ENCODE measurements at places on chromosomes 4 and X. TPM values are rescaled to one million over a fixed set of nuclear protein-coding genes. Genes with fewer than 3 reads are reported as not detected.

DNA sequence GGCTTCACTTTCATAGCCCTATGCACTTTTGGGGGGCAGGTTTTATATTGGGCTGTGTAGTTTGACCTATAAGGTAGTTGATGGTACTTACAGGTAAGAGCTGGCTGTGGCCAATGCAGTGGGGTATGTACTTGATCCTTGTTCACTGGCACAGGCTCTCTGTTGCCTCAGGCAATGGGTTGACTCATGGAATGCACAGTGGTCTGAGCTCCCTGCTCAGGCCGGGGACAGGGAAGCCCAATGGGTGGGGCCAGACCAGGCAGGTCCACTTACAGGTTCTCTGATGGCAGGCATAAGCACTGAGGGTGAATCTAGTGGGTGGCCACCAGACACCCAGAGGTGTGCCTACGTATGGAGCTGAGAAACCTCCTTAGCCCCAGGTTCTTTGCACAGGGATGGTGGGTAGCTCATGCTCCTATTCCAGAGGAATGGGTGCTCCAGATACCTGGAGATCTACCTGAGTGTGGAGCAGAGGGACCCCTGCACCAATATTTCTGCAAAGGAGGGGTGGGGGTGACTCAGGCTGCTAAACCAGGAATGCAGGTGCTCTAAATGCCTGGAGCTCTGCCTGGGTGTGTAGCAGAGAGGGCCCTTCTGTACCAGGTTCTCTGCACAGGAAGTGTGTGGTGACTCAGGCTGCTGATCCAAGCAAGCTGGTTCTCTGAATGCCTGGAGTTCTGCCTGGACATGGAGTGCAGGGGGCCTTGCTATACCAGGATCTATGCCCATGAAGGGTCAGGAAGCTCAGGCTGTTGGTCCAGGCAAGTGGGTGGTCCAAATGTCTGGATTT is 52.3 kb downstream of the IL1RAPL2 start:
- no peak for DNase-seq

Gene PNMA5
- not detected for total RNA-seq

GRCh38 chr4:185192059-185192458 is 11.7 kb downstream of the CFAP97 start:
- no peak for DNase-seq

DNA sequence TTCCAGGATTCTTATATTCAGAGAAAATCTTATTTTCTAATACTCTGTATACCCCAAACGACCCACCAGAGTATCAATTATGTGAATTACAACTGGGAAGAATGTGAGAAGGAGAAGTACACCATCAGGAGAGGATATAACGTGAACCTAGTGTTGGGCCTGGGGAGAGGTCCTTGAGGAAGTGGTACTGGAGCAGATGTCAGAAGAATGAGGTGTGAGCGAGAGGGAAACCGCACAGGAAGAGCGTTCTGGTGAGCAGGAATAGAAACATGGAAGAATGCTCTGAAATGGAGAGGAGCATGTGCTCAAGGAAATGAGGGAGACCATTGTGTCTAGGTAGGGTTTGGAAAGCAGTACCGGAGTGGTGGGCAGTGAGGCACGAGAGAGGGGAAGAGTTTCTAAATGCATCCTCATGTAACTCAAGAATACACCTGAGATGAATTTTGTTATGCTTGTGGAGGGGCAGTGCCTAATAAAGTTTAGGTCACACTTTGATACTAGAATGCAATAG is 151.6 kb downstream of the GRID2 start:
- DNase-seq, result no peak

DNA sequence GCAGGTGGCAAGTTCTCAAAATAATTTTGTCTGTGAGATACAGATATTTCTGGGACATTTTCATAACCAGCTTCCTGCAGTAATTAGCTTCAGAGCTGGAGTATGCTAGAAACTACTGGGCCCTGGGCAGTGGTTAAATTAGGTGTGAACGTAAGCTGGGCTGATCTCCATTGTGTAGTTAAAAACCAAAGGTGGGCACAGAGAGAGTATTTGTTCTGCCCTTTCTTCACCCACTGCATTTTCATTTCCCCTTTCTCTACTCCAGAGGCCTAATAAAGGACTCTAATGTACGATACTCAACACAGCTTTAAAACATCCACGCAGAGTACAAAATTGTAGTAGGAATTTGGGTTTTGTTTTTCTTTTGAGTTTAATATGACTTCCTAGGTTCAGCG is 252.7 kb downstream of the SPRY1 start:
- no peak for DNase-seq

DNA sequence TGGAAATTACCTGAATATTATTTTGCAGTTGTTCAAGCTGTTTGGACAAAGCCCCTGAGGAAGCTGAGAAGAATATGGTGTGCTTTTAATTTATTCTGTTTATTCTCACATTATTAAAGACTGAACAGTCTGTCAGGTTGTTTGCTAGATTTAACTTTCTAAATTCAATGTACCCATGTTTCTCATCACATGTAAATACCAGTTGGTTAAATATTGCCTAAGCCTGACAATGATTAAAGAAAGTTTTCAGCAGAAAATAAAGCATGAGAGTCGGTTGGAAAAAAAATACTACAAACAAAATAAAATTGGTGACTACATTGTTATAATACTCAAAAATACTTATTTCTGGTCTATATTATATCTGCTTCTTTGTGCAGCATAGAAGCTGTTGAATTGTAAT is 1974.7 kb downstream of the ARAP2 start:
- DNase-seq, result no peak

GRCh38 chr4:181536196-181536746 is 706.9 kb upstream of the TENM3 start:
- no peak for DNase-seq

GRCh38 chrX:46433892-46434291 is 111.3 kb downstream of the ZNF674 start:
- no peak for DNase-seq

DNA sequence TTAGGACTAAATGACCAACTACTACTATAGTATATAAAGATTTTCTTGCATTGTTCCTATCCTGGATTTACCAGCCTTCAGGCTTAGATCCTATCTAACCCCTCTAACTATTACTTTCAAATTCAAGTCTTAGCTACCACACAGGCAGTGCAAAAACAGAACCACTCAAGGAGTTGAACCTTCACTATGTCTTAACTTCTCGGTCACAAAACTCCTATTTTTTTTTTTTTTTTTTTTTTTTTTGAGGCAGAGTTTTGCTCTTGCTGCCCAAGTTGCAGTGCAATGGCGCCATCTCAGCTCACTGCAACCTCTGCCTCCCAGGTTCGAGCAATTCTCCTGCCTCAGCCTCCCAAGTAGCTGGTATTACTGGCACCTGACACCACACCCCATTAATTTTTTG is 6.3 kb upstream of the FAM200B start:
- DNase-seq, result no peak

GRCh38 chrX:154799556-154800348 is 5.5 kb downstream of the MPP1 start:
- DNase-seq, result no peak

Gene CITED1
- 0.78 TPM for total RNA-seq

DNA sequence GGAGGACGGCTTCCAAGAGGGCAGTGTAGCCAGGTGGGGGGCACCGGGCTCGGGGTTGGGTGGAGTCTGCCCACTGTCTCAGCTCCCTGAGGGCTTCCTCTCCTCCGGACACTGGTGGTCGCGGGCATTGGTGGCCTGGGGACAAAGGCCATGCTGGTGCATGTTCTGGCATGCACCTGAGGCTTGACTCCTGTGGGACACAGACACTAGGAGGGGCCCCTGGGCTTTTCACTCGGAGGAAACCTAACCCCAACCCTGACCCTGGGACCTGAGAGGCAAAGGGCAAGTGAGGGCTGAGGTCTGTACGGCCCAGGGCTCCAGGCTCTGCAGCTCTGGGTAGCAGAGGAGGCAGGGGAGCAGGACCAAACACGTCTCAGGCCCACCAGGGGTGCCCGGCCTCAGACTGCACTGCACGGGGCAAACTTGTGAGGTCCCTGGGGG is 22.3 kb upstream of the FGFR3 start:
- no peak for DNase-seq

DNA sequence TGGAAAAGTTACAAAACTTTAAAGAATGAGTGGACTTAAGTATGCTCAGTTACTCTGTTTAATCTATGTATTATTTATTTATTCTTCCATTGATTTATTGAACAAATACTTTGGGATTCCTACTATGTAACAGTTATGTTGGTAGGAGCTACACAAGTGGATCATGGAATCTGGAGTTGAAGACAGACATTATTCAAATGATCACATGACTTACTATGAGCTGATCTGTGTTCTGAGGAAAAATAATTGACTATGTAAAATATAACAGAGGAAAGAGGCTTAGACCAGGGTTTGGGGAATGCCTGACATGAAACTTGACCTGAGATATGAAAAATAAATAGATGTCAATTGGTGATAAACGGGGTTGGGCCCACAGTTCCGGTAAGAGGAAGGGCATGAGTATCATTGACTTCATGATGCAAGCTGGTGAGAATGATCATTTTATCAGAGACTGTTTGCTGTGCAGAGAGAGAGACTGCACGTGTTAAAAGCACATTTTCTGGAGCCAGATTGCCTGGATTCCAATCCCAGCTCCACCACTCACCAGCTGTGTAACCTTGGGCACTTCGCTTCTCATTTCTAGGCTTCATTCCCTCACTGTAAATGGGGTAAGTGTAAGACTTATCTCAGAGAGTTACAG is 179.0 kb downstream of the SPCS3 start:
- DNase-seq, result no peak

Gene LINC00632
- 4.1 TPM for total RNA-seq

- DNase-seq, result no peak
Measured at GRCh38 chrX:107454302-107454701, 4.8 kb downstream of the FRMPD3 start.

DNA sequence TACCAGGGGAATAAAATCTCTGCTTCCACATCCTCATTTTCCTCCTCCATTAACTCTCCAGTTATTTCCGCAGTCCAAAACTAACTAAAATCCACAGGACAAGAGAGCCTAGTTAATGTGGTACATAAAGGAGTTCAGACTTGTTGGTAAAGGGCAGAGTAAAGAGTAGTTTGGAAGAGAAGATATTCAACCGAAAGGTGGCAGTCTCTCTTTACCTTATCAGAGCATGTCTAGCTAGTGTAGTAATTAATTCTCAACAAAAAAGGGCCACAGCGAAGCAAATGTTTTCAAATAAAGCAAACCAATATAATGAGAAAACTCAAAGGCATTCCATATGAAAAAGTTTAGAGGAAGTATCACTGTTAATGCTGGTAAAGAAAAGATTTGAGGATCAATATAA is 286.5 kb downstream of the GLUD2 start:
- DNase-seq, result no peak

DNA sequence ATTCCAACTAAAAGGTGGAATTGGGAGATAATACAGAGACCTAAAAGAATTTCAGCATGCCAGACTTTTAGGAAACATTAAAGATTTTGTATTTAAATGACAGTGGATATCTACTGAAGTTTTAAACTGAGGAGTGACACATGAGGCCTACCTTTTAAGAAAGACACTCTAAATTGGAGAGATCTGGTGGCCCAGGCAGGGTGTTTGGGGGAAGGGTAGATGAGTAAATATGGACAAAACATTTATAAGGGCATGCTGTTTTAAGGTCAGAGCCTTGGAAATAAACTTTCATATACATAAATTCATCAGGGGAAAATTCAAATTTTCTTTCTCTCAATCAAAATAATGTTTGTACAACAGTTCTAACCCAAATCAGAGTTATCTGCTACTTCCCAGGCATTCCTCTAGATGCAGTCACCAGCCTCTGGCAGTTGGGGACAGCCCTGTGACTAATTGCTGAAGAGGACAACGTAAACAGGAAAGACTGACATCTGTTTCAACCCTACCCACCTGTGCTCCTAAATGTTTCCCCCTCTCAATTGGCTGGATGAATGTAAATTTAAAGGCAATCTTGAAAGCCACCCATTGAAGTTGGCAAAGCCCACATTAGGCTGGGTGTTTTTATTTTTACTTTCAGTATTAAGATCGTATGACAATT is 1646.9 kb upstream of the ADGRL3 start:
- DNase-seq, result no peak

- DNase-seq, result no peak
Measured at GRCh38 chr4:108560616-108561015, 59.8 kb upstream of the RPL34 start.

DNA sequence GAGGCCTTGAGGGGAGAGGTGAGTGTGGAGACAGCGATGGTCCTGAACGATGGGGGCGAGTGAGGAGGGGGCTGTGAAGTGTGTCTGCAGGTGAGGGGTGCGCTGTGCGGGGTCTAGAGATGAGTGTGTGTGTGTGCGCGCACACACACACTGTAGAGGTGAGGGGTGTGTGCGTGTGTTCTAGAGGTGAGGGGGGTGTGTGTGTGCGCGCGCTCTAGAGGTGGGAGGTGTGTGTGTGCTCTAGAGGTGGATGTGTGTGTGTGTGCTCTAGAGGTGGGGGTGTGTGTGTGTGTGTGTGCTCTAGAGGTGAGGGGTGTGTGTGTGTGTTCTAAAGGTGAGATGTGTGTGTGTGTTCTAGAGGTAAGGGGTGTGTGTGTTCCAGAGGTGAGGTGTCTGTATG is 574 bp downstream of the BST1 start:
- DNase-seq, result no peak

DNA sequence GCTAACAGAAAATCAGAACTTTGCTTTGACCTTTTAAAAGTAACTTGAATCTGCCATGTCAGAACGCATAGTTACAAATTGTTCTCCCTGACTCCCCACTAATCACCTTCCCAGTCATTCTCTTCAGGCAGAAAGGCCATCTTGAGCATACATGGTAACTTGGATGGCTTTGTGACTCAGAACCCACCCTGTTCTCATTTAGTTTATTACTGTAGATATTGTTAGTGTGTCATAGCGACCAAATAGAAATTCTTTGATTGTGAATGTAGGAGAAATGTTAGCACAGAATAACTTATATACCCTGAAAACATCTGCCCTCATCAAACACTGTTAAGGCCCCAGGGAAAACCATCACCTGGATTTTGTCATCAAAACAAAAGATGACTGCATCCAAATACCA is 382.0 kb downstream of the MAGEB5 start:
- DNase-seq, result no peak

GRCh38 chr4:81757691-81758090 is 286.0 kb upstream of the RASGEF1B start:
- DNase-seq, result no peak

GRCh38 chr4:35818520-35818919 is 425.8 kb downstream of the ARAP2 start:
- DNase-seq, result no peak

GRCh38 chr4:101187841-101188240 is 159.5 kb downstream of the PPP3CA start:
- no peak for DNase-seq

DNA sequence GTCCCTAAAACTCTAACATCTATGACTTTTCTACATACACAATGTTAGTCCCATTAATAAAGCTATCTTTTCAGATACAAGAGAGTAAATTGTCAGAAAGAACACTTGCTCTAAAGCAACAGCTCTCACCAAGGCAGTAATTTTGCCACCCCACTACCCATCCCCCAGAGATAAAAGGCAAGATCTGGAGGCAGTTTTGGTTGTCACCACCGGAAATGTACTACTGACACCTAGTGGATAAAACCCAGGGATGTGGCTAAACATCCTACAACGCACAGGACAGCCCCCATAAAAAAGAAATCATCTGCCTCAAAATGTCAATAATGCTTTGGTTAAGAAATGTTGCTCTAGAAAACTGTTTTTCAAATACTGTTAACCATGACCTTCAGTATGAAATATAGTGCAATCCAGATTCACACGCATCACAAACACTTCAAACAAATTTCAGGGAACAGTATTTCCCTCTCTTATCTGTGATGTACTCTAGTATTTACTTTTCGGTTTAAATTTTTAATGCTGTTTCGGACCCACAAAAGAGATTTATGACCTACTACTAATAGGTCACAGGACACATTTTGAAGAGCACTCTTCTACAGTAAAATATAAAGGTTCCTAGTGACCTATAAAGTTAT is 5.1 kb downstream of the FBXL5 start:
- peak; percentile 60 for DNase-seq

Gene CFAP47
- not detected for total RNA-seq

- no peak for DNase-seq
Measured at GRCh38 chr4:42248972-42249371, 96.5 kb upstream of the BEND4 start.

Data from activated T-helper 1 cell treated with anti-CD3 and anti-CD28 coated beads, Interleukin-12 subunit alpha, Interleukin-12 subunit beta, Interleukin-2, Interleukin-4 antibody, amounts not matched to agents 30 ng/mL and 10 ng/mL and 1 ng/mL, durations not matched to agents 14 hours and 24 hours and 36 hours (primary cell).